Activated CD4-positive, alpha-beta T cell treated with anti-CD3 and anti-CD28 coated beads, Interleukin-2, amount 50 U/mL, for 16 hours (primary cell): ENCODE measurements at places on chromosomes 2 and 18.

DNA sequence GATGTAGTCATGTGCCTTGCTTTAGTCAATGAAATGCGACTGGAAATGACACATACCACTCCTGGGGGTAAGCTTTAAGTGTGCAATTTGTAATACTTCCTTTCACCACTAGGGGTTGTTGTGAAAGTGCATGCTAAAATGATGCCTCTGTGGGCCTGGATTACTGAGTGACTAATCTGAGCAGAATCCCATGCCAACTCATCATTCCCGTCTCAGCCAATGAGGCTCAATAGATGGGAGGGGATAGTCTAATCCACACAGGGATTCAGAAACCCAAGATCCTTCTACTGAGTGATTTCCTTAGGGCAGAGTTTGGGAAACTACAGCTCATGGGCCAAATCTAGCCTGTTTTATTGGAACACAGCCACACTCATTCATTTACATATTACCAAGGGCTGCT is 54.0 kb downstream of the HRH4 start:
- peak; percentile 59 for DNase-seq

GRCh38 chr18:63708650-63709049 is 5.9 kb downstream of the SERPINB11 start:
- no peak for DNase-seq

DNA sequence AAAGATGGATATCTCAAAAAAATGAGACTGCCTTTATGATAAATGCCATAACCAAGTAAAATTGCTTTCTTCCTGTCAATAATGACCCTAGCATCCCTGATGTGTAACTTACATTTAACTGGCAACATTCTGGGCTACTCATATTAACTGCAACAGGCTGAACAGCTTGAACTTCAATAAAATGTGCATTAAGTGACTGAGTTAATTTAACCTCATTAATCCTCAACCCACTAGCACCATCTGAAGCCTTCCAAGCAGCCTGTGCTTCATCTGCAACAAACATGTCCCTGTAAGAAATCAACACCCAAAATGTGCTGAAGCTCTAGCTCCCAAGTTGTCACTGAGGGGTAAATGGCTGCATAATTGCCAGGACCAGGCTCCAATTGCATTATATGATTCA is 296.2 kb upstream of the ZC3H15 start:
- DNase-seq: no peak

DNA sequence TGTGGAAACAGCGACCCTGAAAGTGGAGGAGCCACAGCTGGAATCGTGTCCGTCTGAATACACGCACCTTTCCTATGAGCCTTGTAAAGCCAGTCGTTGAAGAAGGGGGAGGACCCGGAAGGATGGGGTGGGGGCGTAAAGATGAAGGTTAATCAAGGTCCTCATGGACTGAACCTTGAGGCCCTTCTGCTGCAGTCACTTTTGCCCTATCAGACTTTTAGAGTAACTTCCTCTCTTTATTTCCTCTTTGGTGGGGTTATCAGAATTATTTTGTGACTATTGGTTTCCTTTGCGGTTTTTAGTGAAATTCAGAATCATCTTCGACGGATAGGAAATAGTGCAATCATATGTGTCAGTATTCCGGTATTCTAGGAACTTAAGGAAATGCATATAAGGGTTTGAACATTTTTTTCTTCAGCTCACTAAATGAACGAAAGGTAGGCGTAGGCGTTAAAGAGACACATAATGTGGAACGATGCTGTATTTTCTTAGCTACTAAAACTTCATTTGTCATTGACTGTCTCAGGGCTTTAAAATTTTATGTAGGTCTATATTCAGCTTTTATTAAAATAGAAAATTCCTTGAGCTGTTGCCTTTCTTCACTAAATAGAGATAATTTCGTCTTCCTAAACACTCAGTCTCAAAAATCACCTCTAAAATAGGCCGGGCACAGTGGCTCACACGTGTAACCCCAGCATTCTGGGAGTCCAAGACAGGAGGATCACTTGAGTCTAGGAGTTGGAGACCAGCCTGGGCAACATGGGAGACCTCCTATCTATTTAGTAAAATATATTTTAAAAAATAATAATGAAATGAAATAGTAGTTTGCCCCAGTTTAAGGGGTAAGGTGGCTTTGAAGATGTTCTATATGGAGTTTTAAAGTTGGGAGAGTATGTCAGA is 1.4 kb upstream of the YES1 start:
- DNase-seq: peak; percentile 79

GRCh38 chr2:157540102-157540501 is 88.6 kb downstream of the ACVR1C start:
- no peak for DNase-seq

DNA sequence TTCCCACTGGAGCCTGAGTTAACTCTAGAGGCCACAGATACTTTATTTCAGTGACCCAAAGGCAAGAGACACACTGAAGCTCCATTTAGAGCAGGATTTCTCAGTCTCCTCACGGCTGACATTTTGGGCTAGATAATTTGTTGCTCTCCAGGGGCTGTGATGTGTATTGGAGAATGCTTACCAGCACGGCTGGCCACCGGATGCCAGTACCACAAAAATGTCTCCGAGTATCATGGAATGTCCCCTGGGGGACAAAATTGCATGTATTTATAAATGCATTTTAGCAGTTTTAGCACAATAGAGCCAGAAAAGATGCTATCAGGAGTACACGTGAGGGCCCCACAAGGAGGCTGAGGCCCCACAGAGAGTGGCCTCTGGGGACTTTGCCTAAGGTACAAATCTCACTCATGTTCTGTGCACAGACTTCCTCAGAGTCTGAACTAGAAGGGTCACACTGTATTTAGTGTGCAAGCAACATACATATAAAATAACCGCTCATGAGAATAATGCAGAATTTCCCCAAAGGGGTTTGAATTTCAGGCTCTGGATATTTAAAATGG is 20.5 kb upstream of the DCC start:
- no peak for DNase-seq

- DNase-seq: no peak
Observed at GRCh38 chr18:4251206-4251605, 203.9 kb downstream of the DLGAP1 start.

DNA sequence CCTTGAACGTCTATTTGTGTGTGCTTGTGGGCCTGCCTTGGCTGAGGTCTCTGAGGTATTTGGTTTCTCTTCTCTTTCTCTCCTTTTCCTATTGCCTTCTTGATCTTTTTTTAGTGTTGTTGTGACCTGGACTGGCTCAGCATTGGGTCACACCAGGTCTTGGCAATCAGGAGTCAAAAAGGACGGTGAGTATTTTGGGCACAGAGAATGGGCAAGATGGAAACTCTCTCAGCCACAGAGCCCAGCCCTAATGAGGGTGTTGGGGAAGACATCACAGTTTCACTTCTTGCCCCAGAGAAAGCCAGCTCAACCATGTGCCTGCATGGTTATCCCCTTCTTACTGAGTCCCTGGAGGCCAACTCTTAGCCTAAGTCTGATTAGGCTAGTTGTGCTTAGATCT is 13.7 kb upstream of the INO80C start:
- DNase-seq: no peak

DNA sequence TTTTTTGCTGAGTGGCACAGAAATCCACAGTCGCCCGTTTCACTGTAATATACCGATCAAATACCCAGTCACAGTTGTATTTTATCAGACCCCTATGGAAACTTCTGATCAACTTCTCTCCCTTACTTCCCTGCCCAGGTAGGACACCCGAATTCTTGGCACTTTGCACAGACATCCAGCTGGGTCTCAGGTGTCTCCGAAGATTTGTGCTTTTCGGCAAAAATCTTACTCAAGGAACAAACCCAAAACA is 596 bp downstream of the MREG start:
- DNase-seq: no peak

GRCh38 chr2:1942836-1943360 is 198.6 kb upstream of the PXDN start:
- no peak for DNase-seq

GRCh38 chr2:233449081-233449901 is 95.0 kb downstream of the DGKD start:
- DNase-seq: no peak

DNA sequence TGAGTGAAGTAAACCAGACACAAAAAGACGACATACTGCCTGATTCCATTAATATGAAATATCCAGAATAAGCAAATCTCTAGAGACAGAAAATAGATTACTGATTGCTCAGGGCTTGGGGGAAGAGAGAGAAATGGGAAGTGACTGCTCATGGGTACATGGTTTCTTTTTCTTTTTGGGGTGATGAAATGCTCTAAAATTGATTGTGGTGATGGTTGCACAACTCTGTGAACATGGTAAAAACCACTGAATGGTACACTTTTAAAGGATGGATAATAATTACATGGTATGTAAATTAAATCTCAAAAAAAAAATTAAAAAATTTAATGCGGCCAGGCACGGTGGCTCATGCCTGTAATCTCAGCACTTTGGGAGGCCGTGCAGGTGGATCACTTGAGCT is 39.3 kb downstream of the RPL31 start:
- no peak for DNase-seq

DNA sequence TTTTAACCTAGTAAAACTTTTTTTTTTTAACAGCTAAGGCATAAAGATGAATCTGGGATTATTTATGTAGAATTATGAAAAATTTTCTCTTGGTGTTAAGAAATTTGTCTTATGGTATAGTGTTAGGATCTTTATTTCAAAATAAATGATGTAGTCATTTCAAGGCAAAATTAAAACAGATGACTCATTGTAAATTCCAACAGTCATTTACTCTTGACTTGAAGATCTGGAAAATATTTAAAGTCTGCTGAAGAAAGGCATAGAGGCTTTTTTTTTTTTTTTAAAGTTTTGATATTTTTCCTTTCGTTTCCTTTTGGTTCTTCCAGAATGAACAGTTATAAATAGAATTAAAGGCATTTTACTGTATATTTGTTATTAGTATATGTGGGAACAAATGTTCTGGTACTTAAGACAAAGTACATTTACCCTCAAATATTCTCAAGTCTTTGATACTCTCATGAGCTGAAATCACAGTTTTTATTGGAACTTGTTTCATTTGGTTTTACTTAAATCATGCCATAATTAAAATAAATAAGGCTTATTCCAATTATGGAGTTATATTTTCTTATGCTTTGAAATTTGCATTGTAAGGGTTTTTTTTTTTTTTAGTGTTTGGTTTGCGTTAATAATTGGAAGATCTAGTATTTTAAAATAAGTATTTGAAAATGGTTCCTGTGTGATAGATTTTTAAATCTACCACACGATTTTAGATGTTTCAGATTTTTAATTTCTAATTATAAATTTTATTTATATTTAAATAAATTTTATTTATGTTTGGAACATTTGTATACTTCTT is 29.9 kb downstream of the GLS start:
- peak; percentile 21 for DNase-seq

- no peak for DNase-seq
Observed at GRCh38 chr2:82790206-82791021, 1668.7 kb downstream of the SUCLG1 start.

- no peak for DNase-seq
Observed at GRCh38 chr18:32937597-32937996, 164.8 kb upstream of the KLHL14 start.

DNA sequence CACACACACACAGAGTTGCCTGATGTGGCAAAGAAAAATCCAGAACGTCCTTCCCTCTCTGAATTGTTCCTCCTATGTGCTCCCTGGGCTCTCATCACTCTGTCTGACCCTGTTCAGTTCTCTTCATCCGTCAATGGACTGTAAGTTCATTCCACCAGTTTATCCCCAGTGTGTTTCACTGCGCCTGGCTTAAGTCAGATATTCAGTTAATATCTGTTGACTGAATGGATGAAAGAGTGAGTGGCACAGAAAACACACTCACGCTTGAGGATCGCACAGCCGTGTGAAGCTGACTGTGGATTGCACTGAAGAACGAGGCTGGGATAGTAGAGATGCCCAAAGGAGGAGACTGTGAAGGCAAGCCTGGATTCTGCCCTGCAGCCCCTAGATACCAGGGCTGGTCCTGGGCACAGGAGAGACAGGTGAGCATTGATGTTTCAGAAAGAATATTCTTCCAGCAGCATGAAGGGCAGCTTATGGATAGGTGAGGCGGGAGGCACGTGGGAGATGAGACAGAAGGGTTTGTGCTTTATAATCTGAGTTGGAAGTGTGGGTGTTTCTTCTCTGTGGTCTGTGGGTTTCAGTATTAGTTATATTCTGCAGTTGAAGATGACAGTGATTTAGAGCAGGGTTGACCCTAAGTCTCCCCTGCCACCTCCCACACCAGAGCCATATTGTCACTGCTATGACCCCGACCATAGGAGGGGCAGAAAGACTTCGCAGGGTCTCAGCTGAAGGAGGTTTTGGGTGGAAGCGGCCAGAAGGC is 129.9 kb downstream of the SOCS6 start:
- peak; percentile 37 for DNase-seq

- no peak for DNase-seq
Observed at GRCh38 chr2:47695800-47696477, 87.0 kb upstream of the MSH6 start.

GRCh38 chr18:79566771-79567431 is 112.7 kb upstream of the CTDP1 start:
- DNase-seq: no peak

DNA sequence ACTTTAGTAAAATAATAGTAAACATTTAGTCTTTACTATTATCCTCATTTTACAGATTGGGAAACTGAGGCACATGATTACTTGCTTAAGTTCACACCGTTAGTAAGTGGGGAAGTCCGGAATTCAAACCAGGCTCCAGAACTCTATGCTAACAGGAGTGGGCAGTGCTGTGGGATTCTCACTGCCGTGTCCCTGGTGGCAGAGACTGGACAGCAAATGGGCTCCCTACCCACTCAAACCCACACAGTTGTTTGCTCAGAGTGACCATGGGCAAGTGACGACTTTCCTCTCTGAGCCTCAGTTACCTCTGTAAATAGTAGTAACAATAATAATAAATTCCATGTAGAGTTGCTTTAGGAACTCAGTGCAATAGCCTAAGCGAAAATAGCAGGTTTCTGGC is 24.0 kb downstream of the MAIP1 start:
- no peak for DNase-seq

DNA sequence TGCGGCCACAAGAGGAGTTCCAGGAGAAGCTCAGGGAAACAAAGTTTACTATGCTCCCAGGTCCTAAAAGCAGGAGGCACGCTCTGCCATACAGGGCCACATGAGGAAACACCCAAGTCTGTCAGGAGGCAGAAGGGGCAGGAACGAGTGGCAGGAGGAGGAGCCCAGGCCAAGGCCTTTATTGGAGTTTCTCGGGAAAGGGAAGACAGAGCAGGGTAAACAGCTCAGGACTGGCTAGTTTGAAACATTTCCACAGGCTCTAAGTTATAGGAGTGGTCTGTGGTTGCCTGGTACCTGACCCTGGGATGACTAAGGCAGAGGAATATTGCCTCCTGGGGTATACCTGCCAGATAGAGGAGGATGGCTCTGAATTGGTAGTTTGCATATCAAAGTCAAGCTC is 3.7 kb upstream of the ZNF638 start:
- no peak for DNase-seq

- DNase-seq: no peak
Observed at GRCh38 chr2:88696611-88697010, 5.1 kb downstream of the RPIA start.
